Heart right ventricle (tissue), 16 donors: ENCODE measurements at places on chromosomes 13 and 19. TPM values are rescaled to one million over a fixed set of nuclear protein-coding genes. Genes with fewer than 3 reads are reported as not detected.

Gene LYL1
- 13.0 TPM for polyA plus RNA-seq

Gene THSD1
- 6.4 TPM for polyA plus RNA-seq

Gene SIGLEC12
- polyA plus RNA-seq: not detected

Gene EFNA2
- polyA plus RNA-seq: 0.04 TPM

Gene ATP4B
- polyA plus RNA-seq: not detected

Gene SHD
- polyA plus RNA-seq: not detected

Gene RGL3
- polyA plus RNA-seq: 37.5 TPM

Gene KMT2B
- polyA plus RNA-seq: 28.7 TPM
